H9 (cell line): ENCODE measurements at places on chromosomes 3 and 15.

- DNase-seq, result peak; percentile 75
These were observed 4.6 kb downstream of the BCL6 start for GRCh38 chr3:187740421-187741399.

DNA sequence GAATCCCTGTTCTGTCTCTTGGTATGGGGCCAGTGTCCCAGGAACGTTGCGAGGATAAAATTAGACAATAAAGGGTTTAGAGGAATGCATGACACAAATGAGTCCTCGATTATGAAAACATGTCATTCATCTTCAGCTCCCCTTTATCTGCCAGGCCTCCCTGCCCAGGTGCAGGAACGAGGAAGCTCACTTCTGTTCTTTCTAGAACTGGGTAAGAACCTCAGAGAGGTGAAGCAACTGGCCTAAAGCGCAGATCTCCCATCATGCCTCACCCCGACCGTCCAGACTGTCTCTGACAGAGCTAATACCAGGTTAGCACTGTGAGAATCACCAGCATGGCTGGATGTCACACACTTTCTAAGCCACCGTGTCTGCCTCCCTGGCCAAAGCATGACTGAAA is 1.5 kb upstream of the ITIH1 start:
- no peak for DNase-seq

- no peak for DNase-seq
These were observed 8.0 kb upstream of the ITIH3 start for GRCh38 chr3:52786330-52787215.

GRCh38 chr15:100920516-100921135 is 1.5 kb downstream of the LRRK1 start:
- no peak for DNase-seq

GRCh38 chr3:37094636-37095035 is 79.7 kb downstream of the LRRFIP2 start:
- DNase-seq, result no peak

DNA sequence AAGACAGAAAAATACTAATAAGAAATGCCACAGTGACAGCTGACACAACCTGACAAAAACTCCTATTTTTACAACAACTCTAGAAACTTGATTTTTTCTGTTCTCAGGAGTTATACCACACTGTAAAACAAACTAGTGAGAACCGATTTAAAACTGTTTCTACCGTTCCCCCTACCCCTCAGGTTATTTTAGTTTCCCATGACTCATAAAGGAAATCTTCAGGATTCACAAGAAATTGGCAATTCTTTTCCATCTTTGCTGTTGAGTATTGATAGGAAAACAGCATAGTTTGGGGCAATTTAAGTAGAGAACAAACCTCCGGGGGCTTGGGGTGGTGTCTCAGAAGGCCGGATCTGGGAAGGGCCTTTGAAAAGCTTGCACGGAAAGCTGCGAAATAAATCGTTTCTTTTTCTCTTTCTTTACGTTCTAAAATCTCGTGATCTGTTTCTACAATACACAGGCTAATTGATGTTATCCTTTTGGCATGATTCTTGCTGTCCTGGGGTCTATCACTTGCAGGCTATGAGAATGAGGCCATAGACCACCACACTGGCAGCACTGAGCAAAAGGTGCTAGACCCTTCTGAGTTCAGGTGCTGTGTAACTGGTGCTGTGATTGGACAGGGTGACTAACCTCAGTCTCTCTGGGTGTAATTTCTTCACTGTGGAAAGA is 89.3 kb downstream of the LPP start:
- DNase-seq, result no peak

DNA sequence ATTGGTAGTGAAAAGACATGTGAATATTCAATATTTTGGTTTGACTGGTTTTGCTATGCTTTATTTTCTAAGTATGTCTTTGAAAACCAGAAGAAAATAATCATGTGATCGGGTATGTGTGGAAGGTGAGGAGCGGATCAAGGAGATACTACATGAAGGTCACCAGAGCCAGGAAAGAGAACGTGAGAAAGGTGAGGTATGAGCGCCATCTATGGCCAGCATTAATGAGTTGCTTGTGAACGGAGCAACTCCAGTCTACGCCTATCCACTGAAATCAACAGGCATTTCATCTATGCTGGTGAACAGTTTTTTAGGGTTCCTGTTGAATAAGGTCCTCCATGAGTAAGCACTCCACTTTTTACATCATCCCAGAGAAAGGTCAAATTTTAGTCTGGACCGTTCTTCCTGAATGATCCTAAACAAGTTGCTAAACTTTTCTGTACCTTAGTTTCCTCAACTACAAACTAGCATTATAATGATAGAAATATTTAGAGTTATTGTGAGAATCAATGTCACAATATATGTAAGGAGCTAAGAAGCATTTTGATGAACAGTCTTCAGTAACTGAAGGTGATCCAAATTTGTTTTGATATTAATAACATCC is 1435.2 kb upstream of the CADM2 start:
- peak; percentile 78 for DNase-seq

DNA sequence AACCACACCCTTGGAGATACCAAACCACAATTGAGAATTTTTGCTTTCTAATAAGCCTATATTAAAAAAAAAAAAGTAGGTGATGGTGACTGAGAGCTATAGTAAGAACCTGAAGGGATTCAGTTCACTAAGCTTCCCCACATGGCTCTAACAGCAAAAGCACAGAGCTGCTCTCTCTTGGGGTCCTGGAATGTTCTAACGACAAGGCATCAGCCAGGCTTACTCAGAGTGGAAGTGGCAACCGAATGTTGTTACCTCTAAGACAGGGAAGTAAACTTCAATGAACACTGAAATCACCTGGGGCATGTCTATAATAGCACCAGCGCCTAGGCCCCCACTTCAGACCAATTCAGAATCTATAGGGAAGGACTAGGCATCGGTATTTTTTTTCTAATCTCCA is 397.7 kb downstream of the MAGI1 start:
- DNase-seq, result no peak

DNA sequence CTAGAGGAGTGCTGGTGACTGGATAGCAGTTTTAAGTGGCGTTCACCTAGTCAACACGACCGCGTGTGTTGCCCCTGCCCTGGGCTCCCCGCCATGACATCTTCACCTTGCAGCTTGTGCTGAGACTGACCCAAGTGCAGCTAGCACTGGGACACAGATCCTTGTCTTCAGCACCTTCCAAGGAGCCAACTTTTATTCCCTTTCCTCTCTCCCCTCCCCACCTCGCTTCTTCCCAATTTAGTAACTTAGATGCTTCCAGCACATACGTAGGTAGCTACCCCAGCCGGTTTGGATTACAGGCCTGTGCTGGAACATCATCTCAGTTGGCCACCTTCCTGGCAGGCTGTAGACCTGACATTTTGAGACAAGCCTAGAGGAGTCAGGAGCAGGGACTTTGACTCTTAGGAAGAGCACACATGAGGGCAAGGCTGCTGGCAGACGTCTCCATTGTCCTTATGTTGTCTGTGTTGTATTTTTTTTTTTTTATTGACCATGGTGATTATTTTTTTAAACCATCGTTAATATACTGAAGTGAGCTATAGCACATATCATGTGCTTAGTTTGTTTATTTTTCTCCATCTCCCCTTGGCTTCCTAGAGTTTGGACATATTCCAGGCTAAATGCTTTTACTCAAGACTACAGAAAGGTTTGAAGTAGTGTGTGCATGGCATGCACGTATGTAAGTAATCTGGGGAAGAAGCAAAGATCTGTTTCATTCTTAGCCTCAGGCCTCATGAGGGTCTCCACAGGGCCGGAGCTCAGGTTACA is 61.1 kb downstream of the AAGAB start:
- no peak for DNase-seq

DNA sequence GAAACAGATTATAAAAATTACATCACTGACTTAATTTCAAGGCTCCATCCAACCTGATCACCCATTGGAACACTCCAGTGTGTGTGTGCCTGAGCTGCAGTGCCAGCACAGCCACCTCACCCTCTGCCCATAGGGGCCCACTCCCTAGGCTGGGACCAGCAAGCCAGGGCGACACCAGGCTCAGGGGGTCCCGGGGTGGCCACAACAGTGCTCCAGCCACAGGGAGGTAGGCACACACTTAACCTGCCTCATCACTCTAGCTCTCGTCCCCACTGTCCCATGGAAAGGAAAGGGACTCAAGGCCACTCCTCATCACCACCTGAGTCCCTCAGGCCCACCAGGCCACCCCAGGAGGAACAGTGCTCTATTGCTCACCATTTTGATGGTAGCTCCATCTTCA is 24.9 kb downstream of the ZXDC start:
- no peak for DNase-seq

DNA sequence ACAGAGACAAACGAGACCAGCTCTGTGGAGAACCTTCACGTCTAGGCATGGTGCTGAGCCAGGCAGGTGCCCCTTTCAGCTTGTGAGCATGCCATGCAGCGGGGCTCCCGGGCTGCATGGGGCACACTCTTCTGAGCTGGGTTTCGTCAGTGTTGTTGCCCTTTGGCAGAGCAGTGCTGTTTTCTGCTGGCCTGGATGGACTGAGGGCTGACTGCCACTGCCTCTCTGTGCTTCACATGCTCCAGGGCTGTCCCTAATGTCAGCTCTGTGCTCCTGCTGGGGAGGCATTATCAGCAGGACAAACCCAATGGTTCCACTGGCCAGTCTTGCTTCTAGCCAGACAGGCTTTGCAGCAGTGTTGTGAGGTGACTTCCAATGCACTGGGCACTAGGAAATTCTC is 9.5 kb downstream of the GASK1A start:
- DNase-seq, result no peak

GRCh38 chr15:55248895-55249294 is 40.7 kb downstream of the RAB27A start:
- no peak for DNase-seq

DNA sequence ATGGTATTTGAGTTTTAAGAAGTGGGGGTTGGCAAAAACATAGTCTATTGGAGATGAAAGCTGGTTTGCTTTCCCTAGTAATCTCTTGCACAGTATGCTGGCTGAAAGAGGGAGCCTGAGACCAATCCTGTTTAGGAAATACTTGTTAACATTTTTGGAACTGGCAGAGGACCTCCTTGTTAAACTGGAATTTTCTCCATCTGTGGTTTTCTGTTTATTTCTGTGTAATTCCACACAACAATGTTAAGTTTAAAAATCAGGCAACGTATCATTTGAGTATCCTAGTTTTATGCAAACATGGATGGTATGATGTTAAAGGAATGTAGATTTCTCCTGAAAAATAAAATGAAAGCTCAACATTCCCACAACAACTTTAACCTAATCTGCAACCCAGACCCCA is 536.0 kb upstream of the TBL1XR1 start:
- no peak for DNase-seq

DNA sequence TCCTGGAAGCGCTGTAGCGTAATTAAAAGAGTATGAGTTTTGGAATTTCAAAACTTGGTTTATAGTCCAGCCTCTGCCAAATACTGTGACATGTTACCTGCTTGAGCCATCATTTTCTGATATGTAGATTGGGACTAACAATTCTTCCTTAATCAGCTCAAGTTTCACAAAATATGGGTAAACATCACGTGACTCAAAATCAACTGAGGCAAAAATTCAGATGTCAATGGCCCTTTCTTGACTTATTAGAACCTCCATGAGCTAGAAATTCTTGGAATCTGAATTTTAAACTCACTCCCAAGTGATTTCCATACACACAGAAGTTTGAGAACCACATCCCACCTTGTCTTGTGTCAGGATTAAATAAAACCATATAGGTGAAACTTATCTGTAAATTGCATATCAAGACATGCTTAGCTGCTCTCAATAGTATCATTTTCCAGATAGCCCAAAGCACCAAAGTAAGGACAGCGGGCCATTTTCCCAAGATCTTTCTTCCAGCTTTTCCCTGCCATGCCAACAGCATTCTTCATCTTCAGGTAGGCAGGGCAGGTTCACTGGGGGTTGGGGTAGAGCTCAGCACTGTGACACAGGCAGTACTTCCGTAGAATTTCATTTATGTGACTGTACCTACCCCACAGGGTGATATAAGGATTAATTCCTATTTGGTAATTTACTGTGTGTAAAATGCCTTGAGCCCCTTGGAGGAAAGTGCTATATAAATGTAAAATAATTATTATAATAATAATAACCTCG is 379.0 kb downstream of the TIGIT start:
- DNase-seq, result no peak

- no peak for DNase-seq
These were observed 26.7 kb downstream of the CYP8B1 start for GRCh38 chr3:42849017-42849416.

GRCh38 chr15:39801641-39802309 is 19.1 kb upstream of the FSIP1 start:
- DNase-seq, result peak; percentile 57

DNA sequence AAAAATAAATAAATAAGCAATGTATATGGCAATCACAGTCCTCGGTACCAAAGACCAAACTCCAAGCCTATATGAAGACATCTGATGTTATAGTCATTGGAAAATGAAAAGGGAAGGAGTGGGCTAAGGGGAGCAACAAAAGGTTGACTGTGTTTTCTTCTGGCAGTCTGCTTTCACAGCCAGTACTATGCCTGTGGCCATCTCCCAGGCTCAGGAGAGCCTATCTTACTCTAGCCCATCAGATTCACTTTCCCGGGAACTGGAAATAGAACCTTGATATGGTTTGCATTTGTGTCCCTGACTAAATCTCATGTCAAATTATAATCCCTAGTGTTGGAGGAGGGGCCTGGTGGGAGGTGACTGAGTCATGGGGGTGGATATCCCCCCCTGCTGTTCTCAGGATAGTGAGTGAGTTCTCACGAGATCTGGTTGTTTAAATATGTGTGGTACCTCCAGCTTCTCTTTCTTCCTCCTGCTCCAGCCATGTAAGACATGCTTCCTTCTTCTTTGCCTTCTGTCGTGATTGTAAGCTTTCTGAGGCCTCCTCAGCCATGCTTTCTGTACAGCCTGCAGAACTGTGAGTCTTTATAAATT is 105.3 kb downstream of the PLCH1 start:
- no peak for DNase-seq

GRCh38 chr3:140022066-140022770 is 87.2 kb downstream of the CLSTN2 start:
- no peak for DNase-seq

DNA sequence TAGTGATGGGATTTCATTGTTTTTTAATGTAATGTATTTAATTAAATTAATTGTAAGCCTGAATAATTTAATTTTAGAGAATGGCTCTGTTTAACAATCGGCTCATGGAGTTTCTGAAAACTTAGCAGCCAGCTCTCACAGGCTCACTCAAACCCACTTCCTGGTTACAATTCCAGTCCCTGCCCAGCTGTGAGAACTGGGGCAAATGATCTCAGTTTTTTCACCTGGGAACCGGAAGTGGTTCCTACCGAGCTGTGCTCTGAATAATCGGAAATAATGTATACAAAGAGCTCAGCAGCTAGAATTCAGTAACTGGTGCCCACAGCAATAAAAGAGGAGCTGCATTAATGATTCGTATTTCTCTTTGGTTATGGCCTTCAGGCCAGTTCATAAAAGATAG is 244.3 kb upstream of the MCTP2 start:
- DNase-seq, result no peak

GRCh38 chr3:54641226-54642014 is 286.4 kb downstream of the LRTM1 start:
- DNase-seq, result peak; percentile 52

- no peak for DNase-seq
These were observed 214.5 kb upstream of the TRIM42 start for GRCh38 chr3:140463355-140463754.

- no peak for DNase-seq
These were observed 9.9 kb downstream of the RRP9 start for GRCh38 chr3:51931756-51932155.

GRCh38 chr15:75945953-75946352 is 42.3 kb downstream of the FBXO22 start:
- no peak for DNase-seq
